Activated T-helper 2 cell treated with anti-CD3 and anti-CD28 coated beads, Interferon-gamma antibody, Interleukin-2, Interleukin-4, amounts not matched to agents 10 μg/mL and 5 μg/mL and 100 μg/mL, durations not matched to agents 14 hours and 24 hours and 36 hours (primary cell): ENCODE measurements at places on chromosomes 4 and X. TPM values are rescaled to one million over a fixed set of nuclear protein-coding genes. Genes with fewer than 3 reads are reported as not detected.

GRCh38 chr4:27702730-27703431 lies 842.2 kb downstream of the STIM2 start:
- DNase-seq, result no peak

- no peak for DNase-seq
Measured at GRCh38 chr4:39291686-39292085, 74.5 kb downstream of the RFC1 start.

- DNase-seq, result no peak
Measured at GRCh38 chrX:24796204-24796603, 102.5 kb downstream of the POLA1 start.

- no peak for DNase-seq
Measured at GRCh38 chr4:174669270-174669669, 147.0 kb upstream of the HPGD start.

GRCh38 chr4:154822775-154823174 lies 41.7 kb downstream of the RBM46 start:
- no peak for DNase-seq

GRCh38 chrX:122835886-122836285 lies 348.2 kb upstream of the GRIA3 start:
- no peak for DNase-seq

DNA sequence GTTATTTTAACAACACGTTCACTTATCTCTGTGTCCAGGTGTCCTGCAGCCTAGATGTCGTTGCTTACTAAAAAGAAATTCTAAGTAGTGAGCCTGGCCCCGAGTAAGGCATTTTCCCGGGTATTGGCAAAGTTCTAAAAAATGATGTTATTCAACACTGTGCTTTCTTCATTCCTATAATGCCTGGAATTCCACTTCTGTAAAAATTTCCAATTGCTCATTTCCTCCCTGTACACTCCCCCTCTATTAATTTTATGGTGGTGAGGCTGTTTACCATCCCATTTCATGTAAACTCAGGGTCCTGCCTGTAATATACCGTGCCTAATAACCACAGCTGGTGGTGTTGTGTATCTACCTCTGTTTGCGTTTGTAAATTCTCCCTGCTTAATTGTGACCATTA lies 14.2 kb downstream of the BST1 start:
- no peak for DNase-seq

- DNase-seq, result no peak
Measured at GRCh38 chrX:50691820-50692219, 122.2 kb downstream of the SHROOM4 start.

- DNase-seq, result no peak
Measured at GRCh38 chr4:158604369-158604768, 67.3 kb downstream of the C4orf46 start.

GRCh38 chr4:11487139-11487538 lies 58.4 kb upstream of the HS3ST1 start:
- no peak for DNase-seq

- no peak for DNase-seq
Measured at GRCh38 chr4:65917486-65917885, 247.2 kb upstream of the EPHA5 start.

DNA sequence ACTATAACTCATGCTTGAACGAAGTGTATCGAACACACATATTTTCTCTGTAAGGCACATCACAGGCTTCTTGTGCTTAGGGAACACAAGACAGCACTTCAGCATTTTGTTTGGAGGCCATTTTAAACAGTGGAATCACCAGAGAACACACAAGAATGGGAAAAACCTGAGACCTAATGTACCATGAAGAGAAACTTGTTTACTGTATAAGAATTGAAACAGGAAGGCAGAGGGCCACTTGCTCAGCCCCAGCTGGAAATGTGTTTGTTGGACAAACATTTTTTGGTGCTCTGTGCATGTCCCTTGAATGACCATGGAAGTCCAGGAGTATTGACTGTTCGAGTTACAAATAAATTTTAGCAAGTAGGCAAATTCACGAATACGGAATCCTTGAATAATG lies 47.5 kb downstream of the RAPGEF2 start:
- DNase-seq, result no peak

DNA sequence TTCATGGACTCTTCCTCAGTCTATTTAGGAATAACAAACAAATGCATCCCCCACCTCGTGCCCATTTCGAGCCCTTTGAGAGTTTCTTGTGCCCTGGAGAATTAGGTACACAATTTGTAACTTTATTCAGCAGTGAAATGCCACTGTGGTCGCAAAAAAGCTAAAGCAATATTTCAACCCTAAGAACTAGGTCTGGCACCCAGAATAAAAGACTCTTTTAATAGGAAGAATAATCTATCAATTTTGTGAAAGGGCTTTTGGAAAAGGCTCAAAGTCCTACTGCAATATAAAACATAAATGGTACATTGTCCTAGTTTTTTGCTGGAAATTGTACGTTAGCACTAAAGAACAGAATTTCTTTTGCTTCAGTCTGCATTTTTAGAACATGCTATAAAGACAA lies 304.6 kb upstream of the TENM3 start:
- no peak for DNase-seq

DNA sequence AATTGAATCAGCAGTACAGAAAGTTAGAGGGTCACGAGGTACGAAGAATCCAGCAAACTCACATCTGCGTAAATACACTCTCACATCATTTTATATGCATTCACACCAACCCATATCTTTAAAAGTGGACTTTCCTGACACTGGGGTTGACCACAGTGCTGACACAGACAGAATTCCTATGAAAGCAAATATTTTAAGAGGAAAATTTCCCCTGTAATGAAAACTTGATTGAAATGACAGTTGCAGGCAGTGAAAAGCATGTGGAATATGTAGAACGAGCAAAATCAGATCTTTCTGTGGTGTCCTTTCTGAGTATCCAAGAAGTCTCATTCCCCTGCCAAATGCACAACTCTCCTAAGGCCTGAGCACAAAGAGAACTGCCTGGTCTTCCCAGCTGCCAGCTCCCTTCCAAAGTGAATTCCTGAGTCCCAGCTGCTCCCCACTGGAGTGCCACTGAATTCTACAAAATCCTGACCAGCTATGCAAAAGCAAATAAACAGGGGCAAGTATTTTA lies 50.5 kb upstream of the FAM9C start:
- DNase-seq, result no peak

DNA sequence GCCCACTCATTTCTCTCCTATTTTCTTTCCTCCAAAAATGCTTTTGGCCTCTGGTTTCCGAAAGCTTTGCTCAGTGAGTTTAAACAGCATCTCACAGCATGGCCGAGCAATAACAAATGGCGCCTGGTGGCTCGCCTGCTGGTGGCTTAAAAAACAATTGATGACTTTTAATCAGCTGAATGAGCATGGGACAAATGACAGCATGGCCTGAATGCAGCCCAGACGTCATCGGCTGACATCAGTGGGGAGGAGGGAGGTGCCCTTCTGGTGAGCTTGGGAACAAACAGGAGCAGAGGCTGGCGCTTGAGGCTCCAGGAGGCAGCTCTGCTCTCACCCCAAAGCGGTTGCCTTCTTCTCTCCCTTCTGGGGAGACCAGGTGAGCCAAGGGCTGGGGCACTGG lies 286.4 kb downstream of the BCOR start:
- DNase-seq, result no peak

GRCh38 chr4:147599769-147600168 lies 17.4 kb upstream of the TMEM184C start:
- DNase-seq, result no peak

DNA sequence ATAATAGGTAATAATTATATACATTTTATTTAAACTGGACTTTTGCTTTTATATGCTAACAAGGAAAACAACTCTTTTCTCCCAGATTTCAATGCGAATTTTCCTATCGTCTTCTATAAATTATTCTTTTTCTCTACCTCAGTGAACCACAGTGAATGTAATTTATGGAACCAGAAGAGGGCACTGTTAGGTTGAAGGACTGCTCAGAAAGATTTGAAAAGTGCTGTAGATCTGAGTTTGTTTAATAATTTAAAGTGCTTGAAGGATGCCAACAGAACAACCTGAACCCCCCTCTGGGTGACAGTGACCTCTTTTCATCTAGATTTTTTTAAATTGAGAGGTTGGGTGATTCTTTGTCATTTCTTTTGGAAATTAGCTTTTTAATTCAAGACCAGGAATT lies 54.9 kb downstream of the PHOX2B start:
- no peak for DNase-seq

Gene LAMP2
- total RNA-seq, result 39.8 and 40.7 TPM in 2 replicates

Gene DOCK11
- total RNA-seq, result 29.9 and 31.8 TPM in 2 replicates

Gene ART3
- total RNA-seq, result not detected in 2 replicates

Gene VSIG4
- total RNA-seq, result not detected in 2 replicates

Gene DCAF12L2
- total RNA-seq, result not detected in 2 replicates

Gene MAGEA11
- total RNA-seq, result not detected in 2 replicates
